NCI-H524 treated with DMSO at 0.1 percent for 48 hours (cell line): ENCODE measurements at places on chromosomes 2 and 18.

- DNase-seq, result no peak
Observed at GRCh38 chr2:149489452-149489851, 98.1 kb downstream of the MMADHC start.

GRCh38 chr2:20897047-20897446, 74.1 kb upstream of the LDAH start:
- DNase-seq, result no peak

DNA sequence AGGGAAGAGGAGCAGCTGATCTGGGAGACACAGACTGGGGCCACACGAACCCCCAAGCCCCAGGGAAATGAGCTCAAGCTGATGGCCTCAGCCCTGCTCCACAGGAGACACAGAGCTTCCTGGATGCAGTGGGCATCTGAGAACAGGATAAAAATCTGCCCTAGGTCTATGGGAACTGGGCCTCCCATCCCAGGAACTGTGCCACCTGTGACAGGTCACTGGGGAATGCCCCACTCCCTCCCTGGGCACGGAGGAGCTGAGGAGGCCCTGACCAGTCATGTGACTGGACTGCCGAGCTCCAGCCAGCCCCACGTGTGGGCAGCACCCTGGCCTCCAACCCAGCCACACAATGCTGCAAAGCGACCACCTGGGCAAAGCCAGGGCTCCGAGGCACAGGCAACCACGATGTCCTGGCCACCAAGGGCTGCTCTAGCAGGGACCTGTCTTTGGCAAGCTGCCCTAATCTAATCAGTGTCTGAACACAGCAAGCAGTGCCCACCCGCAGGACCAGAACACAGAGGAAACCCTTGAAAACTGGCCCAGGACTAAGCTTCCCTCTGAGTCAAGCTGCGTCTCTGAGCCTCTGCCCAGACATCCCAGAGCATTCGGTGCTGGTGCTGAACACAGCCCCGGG, 57.8 kb upstream of the ID2 start:
- DNase-seq, result no peak

- no peak for DNase-seq
Observed at GRCh38 chr2:11729362-11730212, 16.8 kb upstream of the LPIN1 start.

DNA sequence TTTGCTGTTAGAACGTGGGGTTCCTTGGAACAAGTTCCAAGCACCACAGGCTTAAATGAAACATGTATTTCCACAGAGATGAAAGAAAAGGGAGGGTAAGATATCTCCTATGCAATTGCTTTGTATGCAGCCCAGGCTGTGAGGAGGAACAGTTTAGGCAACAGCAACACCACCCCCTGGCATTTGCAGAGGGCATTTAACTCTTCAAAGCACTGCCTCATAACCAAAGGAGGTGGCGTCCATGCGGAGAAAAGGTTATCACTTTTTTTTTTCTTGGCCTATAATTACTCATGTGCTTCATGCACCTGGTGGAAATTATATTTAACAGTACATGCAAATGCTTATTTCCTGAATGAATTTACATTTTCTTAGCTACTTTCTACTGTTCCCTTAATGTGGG, 286.0 kb downstream of the LPIN1 start:
- no peak for DNase-seq
